ENCODE measurements at places on chromosomes 4 and X.

GRCh38 chr4:4865705-4866123 is 6.2 kb downstream of the MSX1 start:
- no peak for DNase-seq

DNA sequence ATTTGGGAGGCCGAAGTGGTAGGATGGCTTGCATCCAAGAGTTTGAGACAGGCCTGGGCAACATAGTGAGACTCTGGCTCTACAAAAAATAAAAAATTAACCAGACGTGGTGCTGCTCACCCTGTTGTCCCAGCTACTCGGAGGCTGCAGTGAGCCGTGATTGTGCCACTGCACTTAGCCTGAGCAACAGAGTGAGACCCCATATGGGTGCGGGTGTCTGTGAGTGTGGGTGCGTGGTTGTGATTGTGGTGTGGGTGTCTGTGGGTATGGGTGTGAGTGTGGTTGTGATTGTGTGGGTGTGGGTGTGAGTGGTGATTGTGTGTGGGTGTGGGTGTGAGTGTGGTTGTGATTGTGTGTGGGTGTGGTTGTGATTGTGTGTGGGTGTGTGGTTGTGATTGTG is 114.6 kb downstream of the UBE2K start:
- no peak for DNase-seq

DNA sequence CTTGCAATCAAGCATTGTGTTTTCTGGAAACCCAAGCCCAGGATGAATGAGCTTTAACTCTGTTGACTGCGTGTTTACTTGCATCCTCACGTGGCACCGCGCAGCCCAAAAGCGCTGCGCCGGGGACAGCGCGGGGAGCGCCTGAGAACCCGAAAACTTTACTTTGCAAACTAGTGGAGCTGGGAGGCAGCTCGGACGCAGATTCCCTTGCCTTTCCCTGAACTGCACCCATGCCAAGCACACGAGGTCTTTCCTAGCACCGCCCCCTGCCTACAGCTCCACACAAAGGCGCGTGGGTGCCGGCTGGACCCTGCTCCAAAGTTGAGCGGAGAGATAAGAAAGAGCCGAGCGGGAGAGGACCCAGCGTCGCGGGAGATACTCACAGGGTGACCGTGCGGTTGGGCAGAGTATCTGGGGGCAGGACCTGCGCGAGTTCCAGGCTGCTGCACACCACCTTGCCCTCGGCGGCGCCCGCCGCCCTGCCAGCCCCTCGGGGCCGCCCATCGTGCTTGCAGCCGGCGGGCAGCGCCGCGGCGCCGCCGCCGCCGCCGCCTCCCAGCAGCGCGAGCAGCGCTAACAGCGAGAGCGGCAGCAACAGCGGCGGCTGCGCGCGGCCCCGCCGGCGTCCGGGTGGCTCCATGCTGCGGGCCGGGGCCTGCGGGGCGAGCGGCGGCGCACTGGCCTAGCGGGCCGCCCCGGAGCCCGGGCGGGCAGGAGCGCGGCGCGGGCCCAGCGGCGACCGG is 550 bp downstream of the ADGRA3 start:
- DNase-seq, result peak; percentile 74

GRCh38 chr4:137960371-137961050 is 281.6 kb downstream of the SLC7A11 start:
- DNase-seq, result no peak

DNA sequence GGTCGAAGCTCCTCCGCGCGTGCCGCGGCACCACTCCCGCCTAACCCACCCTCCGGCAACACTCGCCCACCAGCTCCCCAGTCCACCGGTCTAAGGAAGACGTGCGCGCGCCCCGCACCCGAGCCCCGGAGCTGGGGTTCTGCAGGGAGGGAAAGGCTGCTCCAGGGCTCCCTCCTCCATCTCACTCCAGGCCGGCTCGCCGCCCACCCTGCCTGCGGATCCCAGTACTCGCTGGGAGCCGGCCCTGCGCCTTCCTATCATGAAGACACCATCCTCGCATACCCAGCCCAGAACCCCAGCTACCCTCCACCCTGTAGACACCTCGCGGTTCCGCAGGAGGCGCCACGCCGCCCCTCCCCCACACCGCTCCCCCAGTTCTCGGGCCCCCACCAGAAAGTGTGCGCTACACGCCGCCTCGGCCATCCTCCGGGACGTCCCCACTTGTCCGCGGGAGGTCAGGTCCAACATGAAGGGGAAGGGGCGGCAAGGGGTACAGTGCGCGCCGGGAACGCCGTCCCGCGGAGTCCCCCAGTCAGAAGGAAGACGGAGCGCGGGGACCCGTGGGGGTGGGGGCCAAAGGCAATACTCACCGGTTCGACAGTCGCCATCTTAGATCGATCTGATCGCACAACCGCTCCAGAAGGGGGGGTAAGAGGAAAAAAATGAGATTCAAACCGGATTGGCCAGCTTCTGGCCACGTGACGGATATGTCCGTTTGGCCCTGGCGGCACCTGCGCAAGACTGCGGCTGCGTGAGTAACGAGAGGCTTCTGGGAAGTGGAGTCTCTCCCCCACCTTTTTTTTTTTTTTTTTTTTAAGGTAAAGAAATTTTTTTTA is at the start of gene EIF4E:
TSS of gene EIF4E (minus strand) at position 629 of the 836 bp plus-strand sequence. CDS start at position 608, 21 bp downstream.
- DNase-seq, result peak; percentile 92

DNA sequence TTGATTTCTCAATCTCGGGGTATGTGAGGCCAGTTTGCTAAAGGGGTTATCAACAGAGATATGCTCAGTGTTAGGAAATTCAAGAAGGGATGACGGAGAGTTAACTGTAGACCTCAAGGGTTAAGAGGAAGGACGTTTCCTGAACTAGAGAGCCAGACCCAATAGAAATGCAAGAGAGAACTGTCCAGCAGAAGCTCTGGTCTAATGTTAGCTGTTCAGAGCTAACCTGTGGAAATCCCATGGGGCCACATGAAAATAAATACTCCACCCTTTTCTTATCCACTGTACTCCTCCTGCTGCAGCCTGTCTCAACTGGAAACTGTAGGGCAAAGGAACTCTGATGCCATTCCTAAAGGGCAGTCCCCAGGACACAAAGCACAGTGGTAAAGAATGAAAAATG is 274.3 kb downstream of the DMD start:
- DNase-seq, result no peak

DNA sequence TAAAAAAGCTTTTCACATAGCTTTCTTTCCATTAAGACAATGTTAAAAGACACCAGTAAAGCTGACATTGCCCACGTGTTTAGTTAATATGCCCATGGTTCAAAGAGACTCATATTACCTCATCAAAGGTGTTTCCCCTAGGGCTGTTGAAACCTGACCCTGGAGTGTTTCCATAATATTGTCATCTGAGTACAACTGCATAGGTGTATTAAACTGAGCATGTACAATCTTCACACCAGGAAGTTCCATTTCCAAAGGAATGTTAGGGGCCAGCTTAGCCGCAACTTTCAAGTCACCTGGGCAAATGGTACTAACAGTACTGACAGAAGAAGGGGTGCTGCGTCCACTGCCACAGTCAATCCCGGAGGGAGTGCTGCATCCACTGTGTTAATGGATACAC is 27.1 kb downstream of the PDLIM3 start:
- peak; percentile 5 for DNase-seq

All from NCI-H146 (cell line).